ENCODE measurements at places on chromosomes 4 and X.

GRCh38 chr4:2867758-2868491, 24.3 kb downstream of the ADD1 start:
- DNase-seq: no peak

GRCh38 chrX:140317462-140317861, 187.4 kb downstream of the SOX3 start:
- no peak for DNase-seq

DNA sequence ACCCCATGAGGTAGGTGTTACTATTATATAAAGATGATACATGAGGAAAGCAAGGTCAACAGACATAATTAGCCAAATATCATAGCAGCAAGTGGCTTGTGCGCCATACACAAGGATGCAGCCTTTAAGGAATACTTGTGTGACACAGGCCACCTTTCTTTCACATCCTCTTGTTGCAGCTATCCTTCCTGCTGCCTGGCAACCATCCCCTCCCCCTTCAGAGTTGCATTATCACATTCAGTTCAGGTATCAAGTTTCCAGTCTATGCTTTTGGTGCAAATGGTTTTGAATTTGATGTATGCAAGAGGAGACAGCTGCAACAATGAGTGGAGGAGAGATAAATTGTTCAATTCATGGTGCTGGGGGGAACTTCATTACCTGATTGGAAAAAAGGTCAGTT, 6.4 kb downstream of the ZCCHC18 start:
- DNase-seq: no peak

GRCh38 chrX:13419276-13419675, 99.4 kb upstream of the ATXN3L start:
- no peak for DNase-seq

DNA sequence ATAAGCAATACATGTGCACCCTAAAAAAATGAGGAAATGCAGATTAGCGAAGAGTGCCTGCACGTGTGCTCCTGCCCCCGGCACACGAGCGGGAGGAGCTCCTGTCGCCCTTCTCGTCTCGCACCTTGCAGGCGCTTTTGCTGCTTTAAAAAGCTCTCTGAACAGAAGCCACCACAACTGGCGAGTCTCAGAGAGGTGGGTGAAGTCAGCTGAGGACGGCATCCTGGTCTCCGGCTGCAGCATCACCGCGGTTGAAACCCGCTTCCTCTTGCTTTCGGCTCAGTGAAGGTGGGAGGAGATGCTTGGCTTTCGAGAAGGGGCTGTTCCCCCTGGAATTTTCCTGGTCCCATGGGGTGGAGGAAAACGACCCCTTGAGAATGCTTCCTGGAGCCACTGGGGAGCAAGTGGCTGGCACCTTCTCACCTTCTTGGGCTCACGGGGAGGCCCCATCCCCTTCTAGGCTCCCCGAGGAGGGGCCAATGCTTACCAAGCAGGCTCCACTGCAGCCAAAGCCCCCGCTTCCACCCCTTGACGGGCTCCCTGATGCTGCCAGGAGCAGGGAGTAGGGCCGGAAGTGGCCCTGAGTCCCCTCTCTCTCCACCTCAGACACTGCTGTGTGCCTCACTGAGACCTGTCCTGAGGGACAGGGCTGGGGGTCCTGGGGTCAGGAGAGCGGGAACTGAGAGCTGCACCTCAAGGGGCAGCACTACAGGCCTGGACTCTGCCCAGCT, 29.2 kb upstream of the MXD4 start:
- no peak for DNase-seq
